ENCODE measurements at places on chromosomes 5 and 9. TPM values are rescaled to one million over a fixed set of nuclear protein-coding genes. Genes with fewer than 3 reads are reported as not detected.
A peak's percentile ranks its signal among the peaks of the same experiment; 100 is the strongest.

Gene ENTPD2
- not detected for total RNA-seq

DNA sequence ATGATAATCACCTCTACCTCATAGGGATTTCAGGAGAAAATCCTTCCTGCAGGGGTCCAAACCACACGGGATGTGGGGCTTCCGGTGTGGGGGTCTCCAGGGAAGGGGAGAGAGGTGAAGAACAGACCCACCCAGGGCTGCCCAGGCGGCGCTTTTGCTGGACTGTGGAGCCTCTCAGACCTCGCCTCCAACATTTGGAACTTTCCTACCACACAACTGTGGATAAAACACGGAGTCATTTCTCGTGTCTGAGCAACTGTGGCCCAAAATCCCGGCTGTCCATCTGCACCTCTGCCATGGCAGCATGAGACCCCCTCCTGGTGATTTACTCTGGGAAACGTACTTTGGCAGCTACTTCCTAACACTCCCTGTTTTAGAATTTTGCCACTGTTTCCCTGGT lies 307.8 kb upstream of the IRX4 start:
- DNase-seq, result no peak
- H3K4me1 ChIP-seq, result no peaks in the 10 kb centered on the region
- no peak overlapping the region for H3K27ac ChIP-seq
- H3K4me3 ChIP-seq, result no peak overlapping the region
- peaks cover 7% of the 10 kb centered on the region for H3K27me3 ChIP-seq
- no peaks in the 10 kb centered on the region for H3K36me3 ChIP-seq

Gene LHX3
- not detected for total RNA-seq

Gene ADAMTSL1
- not detected for total RNA-seq

Gene SOX30
- total RNA-seq, result 0.29 TPM

DNA sequence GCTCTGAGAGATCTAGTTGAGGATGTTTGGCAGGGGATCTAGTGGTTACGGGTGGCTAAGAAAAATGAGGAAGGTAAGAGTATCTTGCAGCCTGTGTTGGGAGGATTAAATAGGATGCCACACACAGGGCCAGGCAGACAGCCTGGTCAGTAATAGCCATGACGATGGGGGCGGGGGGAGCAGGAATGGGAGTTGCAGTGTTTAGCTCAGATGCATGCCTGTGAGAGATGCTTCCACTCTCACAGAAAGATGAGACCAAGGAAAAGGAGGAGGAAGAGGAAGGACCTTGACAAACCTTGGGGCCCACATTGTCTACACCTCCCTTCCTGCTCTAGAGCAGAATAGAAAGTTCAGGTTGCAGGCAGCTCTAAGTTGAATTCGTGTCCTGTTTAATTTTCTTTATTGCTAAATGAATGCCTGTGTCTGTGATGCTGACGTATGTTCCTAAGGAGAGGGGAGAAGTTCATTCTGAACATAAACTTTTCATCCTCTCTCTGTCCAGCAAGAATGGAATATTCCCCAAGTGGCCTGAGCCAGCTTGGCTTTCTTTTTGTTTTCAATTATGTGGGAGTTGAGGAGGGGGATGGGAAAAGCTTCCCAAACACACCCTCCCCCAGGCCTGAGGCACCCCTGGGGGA lies 28.7 kb downstream of the TGFBI start:
- no peak for DNase-seq
- H3K4me1 ChIP-seq, result no peaks in the 10 kb centered on the region
- no peaks in the 10 kb centered on the region for H3K36me3 ChIP-seq

Gene DIRAS2
- not detected for total RNA-seq

- no peaks in the 10 kb centered on the region for H3K36me3 ChIP-seq
- peak; percentile 41 for DNase-seq
- no peak overlapping the region for H3K27ac ChIP-seq
- peaks cover 2% of the 10 kb centered on the region for H3K27me3 ChIP-seq
- H3K4me3 ChIP-seq, result peak overlapping the region; percentile 16
- H3K4me1 ChIP-seq, result peaks cover 51% of the 10 kb centered on the region
These were observed 314.4 kb downstream of the GADD45G start for GRCh38 chr9:89919171-89919681.

DNA sequence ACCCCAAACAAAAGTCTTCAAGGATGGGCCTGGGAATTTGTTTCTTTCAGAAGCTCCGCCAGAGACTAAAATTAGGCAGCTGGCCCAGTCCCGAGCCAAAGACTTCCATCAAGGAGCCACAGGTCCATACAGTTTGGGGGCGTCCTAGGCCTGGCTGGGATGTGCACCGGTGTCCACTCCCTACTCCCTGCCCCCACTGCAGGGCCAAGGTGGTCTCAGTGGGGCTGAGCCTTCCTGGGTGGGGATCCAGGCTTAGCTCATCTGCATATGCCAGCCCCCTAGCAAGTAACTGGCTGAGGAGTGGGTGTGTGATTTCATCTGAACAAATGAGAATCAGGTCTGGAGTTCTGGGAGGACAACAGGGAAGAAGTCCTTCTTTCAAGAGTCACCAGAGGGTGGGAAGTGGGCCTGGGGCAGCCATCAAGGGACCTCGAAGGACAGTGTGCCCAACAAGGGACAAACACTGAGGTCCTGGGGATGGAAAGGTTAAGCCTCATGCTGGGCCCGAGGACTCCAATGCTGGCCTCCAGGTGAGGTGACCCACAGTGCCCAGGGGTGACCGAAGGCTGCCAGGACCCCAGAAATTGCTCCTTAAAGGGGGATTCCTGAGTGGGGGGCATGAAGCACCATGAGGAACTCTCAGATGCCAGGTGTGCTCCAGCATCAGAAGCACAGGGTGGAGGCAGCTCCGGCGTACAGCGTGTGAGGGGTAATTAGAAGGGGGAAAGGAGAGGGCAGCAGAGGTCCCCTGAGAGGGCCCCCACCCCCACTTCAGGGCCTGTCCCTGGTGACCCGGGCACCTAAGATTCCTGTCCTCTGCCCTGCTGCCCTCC lies 91.3 kb downstream of the ZNF354C start:
- no peaks in the 10 kb centered on the region for H3K4me1 ChIP-seq
- H3K27ac ChIP-seq, result no peak overlapping the region
- H3K36me3 ChIP-seq, result no peaks in the 10 kb centered on the region
- no peak overlapping the region for H3K4me3 ChIP-seq
- no peaks in the 10 kb centered on the region for H3K27me3 ChIP-seq

GRCh38 chr5:169547508-169547907 lies 36.1 kb upstream of the SPDL1 start:
- H3K4me1 ChIP-seq, result peaks cover 5% of the 10 kb centered on the region
- no peaks in the 10 kb centered on the region for H3K36me3 ChIP-seq
- peaks cover 50% of the 10 kb centered on the region for H3K27me3 ChIP-seq
- no peak for DNase-seq
- H3K4me3 ChIP-seq, result no peak overlapping the region

- no peak overlapping the region for H3K4me3 ChIP-seq
- no peak for DNase-seq
- no peaks in the 10 kb centered on the region for H3K36me3 ChIP-seq
- H3K27me3 ChIP-seq, result no peaks in the 10 kb centered on the region
These were observed 56.9 kb downstream of the AP3S1 start for GRCh38 chr5:115898656-115899055.

DNA sequence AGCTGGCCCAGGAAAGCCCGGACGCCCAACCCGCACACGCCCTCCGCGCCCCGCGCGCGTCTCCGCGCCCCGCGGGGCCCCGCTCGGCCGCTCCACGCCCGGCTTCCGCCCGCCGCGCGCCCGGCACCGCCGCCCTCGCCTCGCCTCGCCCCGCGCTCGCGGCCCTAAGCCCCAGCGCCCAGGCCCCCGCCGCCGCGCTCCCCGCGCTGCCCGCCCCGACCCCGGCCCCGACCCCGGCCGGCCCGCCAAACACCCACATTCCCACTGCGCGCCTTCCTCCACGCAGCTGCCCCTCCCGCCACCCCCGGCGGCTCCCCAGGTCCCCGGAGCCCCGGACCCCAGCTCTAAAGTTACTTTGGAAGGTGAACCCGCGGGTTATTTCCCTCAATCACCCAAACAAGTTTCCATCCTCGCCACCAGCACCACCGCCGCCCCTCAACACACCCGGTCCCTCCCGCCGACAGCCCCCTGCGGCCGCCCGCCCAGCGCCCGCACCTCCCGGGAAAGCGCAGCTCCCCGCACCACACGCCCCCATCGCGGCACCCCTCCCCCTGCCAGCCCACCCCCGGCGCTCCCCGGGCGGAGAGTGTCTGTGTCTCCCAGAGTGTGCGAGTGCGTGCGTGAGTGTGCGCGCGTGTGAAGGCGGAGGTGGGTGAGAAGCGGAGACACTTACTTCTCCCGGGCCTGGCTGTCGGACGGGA lies 439 bp downstream of the SSBP2 start:
- peaks cover 7% of the 10 kb centered on the region for H3K27me3 ChIP-seq
- peaks cover 3% of the 10 kb centered on the region for H3K36me3 ChIP-seq
- peak; percentile 20 for DNase-seq
- peak overlapping the region; percentile 92 for H3K27ac ChIP-seq

Gene CDC20B
- not detected for total RNA-seq

DNA sequence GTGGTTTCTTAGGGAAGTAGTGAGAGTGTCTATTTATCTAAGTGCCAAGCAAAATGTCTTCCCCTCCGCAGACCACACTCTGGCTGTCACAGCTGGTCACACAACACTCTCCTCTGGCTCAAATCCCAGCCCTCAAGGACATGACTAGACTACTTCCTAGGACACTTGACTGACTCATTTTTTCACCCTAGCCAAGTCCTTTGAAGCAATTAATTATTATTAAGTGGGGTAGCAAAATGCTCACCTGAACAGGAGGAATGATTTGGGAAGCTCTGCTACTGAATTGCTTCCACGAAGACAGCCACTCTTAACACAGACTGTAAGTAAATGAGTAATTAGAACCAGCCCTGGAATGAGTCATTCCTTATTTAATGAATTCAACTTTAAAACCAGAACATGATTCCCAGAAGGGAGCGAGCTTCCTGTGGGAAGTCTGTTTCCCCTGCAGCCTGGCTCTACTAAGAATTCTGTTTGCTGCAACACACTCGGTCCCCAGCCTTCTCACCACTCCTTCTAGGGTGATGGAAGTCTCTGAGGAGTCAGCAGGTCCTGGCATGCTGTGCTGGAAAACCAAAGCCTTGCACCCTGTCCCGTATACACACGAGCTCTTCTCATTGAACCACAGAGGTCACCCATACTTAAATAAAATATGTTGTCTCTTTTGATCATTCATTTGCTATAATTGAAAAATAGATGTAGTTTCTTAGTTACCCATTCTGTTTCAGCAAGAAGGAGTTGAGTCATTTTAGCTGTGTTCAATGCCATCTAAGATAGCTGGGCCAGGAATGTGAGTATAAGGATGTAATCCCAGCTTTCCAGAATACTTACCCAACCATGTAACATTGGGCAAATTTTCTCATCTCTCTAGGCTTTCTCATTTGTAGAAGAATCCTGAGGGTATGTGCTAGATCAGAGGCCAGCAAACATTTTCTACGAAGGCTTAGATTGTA lies 218.6 kb upstream of the RASEF start:
- no peaks in the 10 kb centered on the region for H3K4me1 ChIP-seq
- DNase-seq, result no peak
- H3K27ac ChIP-seq, result no peak overlapping the region
- H3K27me3 ChIP-seq, result peaks cover 1% of the 10 kb centered on the region
- no peaks in the 10 kb centered on the region for H3K36me3 ChIP-seq

- no peak overlapping the region for H3K27ac ChIP-seq
- DNase-seq, result no peak
- H3K36me3 ChIP-seq, result no peaks in the 10 kb centered on the region
- H3K27me3 ChIP-seq, result peaks cover 4% of the 10 kb centered on the region
These were observed 1.8 kb upstream of the WNT8A start for GRCh38 chr5:138082033-138082432.

GRCh38 chr9:33633636-33634035 lies 109.6 kb downstream of the ANKRD18B start:
- no peaks in the 10 kb centered on the region for H3K4me1 ChIP-seq
- peaks cover 48% of the 10 kb centered on the region for H3K27me3 ChIP-seq
- no peak overlapping the region for H3K27ac ChIP-seq
- no peaks in the 10 kb centered on the region for H3K36me3 ChIP-seq

GRCh38 chr9:16661816-16662215 lies 208.7 kb downstream of the BNC2 start:
- H3K36me3 ChIP-seq, result no peaks in the 10 kb centered on the region
- no peak overlapping the region for H3K4me3 ChIP-seq
- no peaks in the 10 kb centered on the region for H3K27me3 ChIP-seq
- DNase-seq, result no peak

GRCh38 chr5:7856855-7857254 lies 5.9 kb upstream of the CFAP90 start:
- DNase-seq, result no peak
- no peak overlapping the region for H3K27ac ChIP-seq
- H3K27me3 ChIP-seq, result no peaks in the 10 kb centered on the region
- peaks cover 26% of the 10 kb centered on the region for H3K4me1 ChIP-seq
- H3K36me3 ChIP-seq, result peaks cover 24% of the 10 kb centered on the region
- H3K4me3 ChIP-seq, result no peak overlapping the region

DNA sequence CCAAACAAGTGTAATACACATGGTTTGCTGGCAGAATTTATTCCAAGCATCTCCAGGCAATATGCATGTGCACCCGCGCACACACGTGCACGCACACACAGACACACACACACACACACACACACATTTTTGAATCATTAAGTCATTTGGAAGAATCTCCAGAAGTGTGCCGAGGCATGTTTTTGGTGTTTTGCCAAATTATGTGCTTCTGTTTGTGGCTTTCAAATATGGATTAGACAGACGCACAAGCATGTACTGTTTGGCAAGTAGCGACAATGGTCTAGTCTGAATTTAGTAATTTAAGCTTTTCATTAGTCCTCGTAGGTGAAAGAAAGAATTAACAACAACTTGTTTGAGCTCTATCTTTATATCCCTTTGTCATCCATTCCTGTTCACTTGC lies 36.7 kb downstream of the NFIB start:
- no peak overlapping the region for H3K4me3 ChIP-seq
- peaks cover 17% of the 10 kb centered on the region for H3K27me3 ChIP-seq
- H3K36me3 ChIP-seq, result no peaks in the 10 kb centered on the region

GRCh38 chr9:107730666-107731065 lies 241.1 kb upstream of the KLF4 start:
- H3K4me1 ChIP-seq, result no peaks in the 10 kb centered on the region
- H3K27me3 ChIP-seq, result no peaks in the 10 kb centered on the region
- H3K36me3 ChIP-seq, result no peaks in the 10 kb centered on the region
- no peak for DNase-seq
- no peak overlapping the region for H3K27ac ChIP-seq

Gene SURF4
- 242 TPM for total RNA-seq

GRCh38 chr5:149455889-149456409 lies 76.9 kb upstream of the IL17B start:
- no peaks in the 10 kb centered on the region for H3K36me3 ChIP-seq
- H3K4me3 ChIP-seq, result no peak overlapping the region
- no peak overlapping the region for H3K27ac ChIP-seq
- DNase-seq, result no peak
- no peaks in the 10 kb centered on the region for H3K4me1 ChIP-seq
- H3K27me3 ChIP-seq, result peaks cover 5% of the 10 kb centered on the region

Gene ZMAT2
- 71.2 TPM for total RNA-seq

Gene PCDHA4
- total RNA-seq, result not detected

GRCh38 chr5:168422431-168422830 lies 63.8 kb upstream of the RARS1 start:
- DNase-seq, result no peak
- no peak overlapping the region for H3K27ac ChIP-seq
- H3K4me3 ChIP-seq, result no peak overlapping the region
- no peaks in the 10 kb centered on the region for H3K36me3 ChIP-seq

Gene DMXL1
- 28.2 TPM for total RNA-seq

GRCh38 chr5:140883927-140884697 lies 2.2 kb downstream of the PCDHA13 start:
- DNase-seq, result no peak
- H3K4me1 ChIP-seq, result no peaks in the 10 kb centered on the region
- H3K36me3 ChIP-seq, result no peaks in the 10 kb centered on the region
- H3K4me3 ChIP-seq, result no peak overlapping the region
